ENCODE measurements at places on chromosomes 11 and 22.

DNA sequence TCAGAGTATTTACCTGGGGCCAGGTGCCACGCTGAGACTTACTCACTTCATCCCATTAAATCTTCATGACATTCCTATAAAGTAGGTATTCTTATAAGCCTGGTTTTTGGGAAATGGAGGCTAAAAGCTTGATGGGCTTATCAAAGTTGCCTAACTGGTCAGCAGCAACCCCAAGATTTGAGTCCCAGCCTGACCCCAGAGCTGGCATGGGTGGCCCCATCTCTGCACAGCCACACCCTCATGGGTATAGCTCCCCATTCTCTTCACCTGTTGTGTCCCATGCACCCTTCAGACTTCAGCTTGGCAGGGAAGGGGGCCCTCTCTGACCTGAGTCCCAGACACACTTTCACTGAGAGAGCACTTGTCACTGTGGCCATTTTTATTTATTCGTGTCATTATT, 37.4 kb upstream of the TP53I11 start:
- DNase-seq, result no peak

GRCh38 chr11:3341298-3341697, 37.6 kb downstream of the ZNF195 start:
- no peak for DNase-seq

DNA sequence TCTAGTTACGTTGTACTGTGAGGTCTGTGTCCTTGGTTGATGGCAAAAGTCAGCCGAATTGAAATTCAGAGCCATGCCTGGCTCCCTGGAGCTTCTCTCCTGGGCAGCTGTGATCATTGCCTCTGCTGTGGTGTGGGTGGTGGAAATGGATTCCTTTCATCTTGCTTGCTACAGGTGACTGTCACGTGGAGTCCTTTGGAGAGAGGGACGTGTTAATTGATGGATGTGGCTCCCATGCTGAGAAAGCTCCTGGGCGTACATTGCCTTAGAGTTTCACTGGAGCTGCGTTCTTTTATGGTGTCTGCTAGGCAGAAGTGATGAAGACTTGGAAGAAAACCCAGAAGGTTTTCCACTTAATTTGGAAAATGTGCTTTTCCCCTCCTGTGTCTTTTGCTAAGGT, 41.9 kb upstream of the PPP6R3 start:
- no peak for DNase-seq

DNA sequence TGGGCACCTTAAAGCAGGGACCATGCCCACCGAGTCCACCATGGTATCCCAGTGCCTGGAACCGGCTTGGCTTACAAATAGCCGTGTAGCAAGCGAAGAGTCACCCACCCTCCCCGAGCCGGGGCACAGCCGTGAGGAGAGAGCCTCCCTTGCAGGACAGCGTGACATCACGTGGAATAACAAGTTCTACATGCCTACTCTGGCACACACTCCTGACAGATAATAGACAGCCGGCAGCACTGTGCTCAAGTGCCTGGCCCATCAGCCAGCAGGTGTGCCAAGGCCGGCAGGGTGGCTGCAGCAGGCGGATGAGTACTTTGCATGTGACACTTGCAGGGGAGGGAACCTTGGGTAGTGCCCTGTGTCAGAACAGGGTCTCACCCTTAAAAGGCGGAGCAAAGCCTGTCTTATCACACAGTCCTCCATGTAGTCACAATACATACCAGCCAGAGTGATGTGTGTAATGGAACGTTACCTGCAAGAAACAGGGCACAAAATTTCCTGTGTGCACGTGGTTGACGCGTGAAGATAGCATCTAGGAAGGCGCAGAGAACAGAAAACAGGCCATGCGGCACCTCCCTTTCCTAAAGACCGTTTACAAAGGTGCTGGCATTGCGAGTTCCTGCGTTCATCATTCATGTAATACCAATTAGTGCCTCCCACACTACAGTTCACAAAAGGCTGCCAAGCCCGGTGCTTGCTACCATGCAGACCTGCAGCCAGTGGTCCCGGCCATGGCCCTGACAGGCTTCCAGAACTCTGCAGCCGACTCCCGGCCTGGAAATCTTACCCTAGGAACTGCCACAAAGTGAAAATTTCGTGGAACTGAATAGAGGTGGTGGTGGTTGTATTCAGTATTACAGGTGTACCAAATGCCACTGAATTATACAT, 16.4 kb downstream of the TOM1 start:
- DNase-seq, result no peak

- DNase-seq, result no peak
Measured at GRCh38 chr11:44000731-44001130, 47.0 kb upstream of the ACCSL start.

DNA sequence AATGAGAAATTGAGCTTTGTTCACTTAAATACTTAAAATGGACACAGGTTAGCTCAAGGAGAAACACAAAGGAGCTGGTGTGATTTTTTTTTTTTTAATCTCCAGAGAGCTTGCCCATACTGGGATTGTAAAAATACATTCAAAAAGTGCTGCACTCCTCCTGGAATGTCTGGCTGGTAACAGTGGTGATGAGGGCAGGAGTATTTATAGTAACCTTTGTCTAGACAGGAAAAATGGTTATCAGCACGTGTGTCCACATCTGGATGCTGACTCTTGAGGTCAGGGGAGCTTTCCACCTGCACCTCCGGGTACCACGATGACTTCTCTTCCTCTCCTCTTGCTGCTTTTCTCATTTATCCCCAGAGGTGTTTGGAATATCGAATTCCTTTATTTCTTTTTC, 30.1 kb downstream of the EXT2 start:
- DNase-seq, result no peak

DNA sequence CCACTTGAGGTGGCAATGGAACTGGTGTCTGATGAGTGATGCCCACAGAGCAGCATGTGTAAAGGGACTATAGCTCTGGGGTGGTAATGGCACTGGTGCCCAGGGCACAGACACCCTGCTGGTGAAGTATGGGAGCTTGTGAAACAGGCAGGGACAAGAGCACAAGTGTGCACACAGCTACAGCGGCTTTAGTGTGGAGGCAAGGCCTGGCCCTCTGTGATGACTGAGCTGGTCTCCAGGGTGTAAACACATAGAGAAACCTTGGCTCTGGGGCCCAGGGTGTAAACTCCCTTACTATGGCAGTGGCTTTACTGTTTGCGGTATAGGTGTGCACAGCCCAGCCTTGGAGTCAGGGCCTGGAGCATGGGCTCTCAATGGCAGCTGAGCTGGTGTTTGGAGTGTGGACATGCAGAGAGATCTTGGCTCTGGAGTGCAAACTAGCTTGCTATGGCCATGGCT, 46.3 kb downstream of the BIRC2 start:
- DNase-seq, result no peak

GRCh38 chr22:50641696-50642607, 14.0 kb upstream of the ARSA start:
- no peak for DNase-seq

DNA sequence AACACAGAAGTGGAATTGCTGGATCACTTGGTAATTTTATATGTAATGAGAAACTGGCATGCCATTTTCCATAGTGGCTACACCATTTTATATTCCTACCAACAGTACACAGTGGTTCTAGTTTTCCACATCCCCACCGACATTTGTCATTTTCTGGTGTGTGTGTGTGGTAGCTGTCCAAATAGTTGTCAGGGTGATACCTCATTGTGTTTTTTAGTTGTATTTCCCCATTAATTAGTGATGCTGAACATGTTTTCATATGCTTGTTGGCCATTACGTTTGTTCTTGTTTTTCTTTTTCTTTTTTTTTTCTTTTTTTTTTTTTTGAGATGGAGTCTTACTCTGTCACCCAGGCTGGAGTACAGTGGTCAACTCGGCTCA, 12.2 kb downstream of the NEU3 start:
- DNase-seq, result no peak

GRCh38 chr11:75152090-75152489, 1.2 kb downstream of the SLCO2B1 start:
- no peak for DNase-seq

DNA sequence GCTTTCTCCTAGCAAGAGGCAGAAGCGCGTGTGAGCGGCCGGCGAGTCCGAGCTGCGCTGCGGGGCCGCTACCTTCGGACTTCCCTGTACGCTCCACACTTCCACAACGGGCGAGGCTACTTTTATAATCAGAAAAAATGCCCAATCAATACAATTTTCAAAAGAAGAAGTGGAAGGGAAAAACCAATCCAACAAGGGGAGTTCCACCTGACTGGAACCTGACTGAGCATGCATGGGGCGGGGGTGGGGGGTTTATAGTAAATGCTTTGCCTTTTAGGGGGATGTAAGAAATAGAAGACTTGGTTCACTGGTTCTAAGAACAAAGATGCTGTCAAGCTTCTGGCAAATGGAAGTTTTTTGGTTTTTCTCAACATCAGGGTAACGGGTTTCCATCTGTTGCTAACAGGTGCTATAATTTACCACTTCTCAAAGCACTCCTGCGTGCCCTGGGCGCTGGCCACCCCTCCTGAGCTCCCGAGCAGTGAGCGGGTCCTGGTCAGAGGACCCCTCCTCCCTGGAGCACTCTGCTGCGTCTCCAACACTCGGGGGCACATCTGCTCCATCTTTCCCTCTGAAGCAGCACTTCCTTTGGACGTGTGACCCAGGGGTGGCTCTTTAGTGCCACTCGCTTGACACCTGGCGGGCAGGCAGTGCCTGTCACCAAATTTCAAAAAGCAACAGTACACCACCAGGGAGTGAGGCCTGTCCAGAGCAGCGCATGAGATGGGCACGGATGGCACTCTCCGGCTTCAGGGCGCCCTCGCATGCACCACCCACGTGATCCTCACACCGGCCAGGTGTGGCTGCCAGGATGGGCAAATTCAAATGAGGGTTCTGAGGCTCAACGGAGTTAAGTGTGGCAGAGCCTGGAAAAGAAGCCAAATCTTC, 21.6 kb upstream of the BID start:
- no peak for DNase-seq

GRCh38 chr11:45897556-45897955, 9.5 kb downstream of the FREY1 start:
- DNase-seq, result no peak

- DNase-seq, result no peak
Measured at GRCh38 chr11:579830-580601, 3.7 kb downstream of the PHRF1 start.

DNA sequence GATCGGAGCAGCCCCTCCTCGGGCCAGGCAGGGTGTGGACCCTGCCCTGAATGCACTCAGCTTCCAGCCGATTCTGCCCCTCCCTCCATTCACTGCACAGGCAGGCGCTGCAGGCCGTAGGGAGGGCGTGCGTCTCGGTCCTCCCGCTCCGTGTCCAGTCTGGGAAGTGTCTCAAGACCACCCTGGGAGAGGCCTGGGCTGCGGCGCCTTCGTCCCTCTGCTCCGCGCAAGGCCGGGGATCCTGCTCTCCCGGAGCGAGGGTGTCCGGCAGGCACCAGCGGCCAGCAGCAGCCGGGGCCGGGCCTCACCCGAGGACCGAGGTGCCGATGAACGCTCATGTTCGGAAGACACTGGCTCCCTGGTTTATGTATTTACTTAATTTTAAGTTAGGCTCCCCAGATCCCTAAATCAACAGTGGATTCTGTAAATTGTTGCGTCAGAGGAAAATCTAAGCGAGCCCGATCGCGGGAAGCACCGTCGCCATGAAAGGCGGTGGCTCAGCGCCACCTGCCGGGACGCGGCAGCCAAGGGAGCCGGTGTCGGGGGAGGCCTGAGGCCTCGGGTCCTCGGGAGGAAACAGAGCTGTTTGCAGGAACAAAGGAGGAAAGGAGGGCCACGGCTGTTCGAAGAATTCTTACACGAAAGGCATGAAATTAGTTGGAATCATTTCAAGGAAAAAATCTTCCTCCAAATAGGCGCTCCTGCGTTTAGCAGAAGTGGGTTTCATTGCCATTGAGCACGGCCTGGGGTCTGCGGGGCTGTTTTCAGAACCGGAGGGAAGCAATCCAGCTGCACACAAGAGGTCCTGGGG, 195.3 kb downstream of the BRD1 start:
- DNase-seq, result no peak

GRCh38 chr11:36233204-36233603, 56.0 kb downstream of the COMMD9 start:
- DNase-seq, result no peak

- no peak for DNase-seq
Measured at GRCh38 chr11:129698212-129698611, 117.4 kb upstream of the TMEM45B start.

GRCh38 chr11:68941324-68942094, 37.8 kb downstream of the IGHMBP2 start:
- DNase-seq, result no peak

- no peak for DNase-seq
Measured at GRCh38 chr11:76310832-76311595, 69.9 kb downstream of the THAP12 start.

DNA sequence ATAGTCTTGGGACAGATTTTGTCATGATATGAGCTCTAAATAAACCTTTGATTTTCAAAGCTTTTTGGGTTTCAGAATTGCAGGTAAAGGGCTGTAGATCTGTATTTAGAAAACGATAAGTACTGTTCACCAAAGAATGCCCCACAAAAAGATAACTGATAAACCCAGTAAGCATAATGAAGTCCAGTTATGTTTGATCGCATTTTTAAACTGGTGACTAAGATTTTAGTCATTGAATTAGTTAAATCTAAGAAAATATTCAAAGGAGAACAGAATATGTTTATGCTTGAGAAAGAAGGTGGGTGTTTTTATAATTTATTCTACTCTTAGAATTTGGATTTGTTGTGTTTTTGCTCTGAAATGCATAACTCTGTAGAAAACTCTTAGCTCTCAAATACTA, 11.6 kb downstream of the DEPDC7 start:
- no peak for DNase-seq

DNA sequence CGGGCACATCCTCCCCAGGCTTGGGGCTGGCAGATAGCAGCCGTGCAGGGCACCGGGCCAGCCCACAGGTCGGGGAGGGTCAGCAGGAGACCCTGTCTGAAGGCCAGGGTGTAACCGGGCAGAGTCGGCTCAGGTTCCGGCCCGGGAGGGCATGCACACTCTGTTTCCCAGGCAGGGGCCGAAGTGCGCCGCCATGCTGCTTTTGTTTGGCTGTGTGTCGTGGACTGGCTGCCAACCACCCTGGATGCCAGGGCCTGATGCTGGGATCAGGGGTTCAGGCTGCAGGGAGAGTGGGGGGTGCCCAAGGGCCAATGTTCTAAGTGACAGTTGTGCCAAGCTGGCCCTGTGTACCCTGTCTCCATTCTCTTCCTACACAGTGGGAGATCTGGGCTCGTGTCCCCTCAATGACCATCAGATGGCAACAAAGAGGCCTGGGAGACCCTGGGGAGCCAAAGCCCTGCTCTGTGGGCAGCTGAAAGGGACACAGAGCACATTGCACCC, 120.9 kb upstream of the B3GAT1 start:
- no peak for DNase-seq

- no peak for DNase-seq
Measured at GRCh38 chr22:30744224-30744623, 49.5 kb downstream of the OSBP2 start.
